ENCODE measurements at places on chromosomes 3 and 15.

DNA sequence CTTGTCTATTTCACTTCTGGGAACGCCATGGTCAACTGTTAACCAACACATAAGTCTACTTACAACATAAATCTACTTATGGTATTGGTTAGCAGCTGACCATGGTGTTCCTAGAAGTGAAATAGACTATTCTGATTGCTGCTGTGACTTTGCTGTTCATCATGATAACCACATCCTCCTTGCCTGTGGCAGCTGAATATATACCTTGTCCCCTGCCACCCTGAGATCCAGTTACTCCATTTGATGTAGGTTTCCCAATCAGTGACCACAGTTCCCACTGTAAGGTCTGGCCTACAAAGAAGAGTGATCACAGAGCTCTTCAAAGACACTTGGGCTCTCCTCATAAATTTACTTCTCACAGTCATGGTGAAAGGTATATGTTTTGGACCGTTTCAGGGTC is 66.8 kb upstream of the ALDH1A3 start:
- DNase-seq = no peak

DNA sequence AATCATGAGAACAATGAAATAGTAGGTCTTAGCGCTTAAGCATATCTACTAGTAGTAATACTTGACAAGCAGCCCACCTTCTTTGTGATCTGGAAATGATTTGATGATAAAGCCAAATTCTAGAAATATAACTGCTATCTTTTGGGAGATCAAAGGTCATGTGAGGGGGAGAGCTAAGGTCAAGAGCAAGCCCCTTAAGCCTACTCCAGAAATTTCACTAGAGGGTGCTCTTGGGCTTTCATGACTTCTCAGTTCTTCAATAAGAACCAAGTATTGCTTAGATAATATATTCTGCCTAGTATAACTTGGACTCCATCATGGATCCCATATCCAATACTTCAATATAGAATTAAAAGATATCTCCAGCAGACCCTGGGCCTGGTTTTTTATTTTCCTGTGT is 319.6 kb downstream of the ZBTB20 start:
- DNase-seq = peak; percentile 32

- DNase-seq = no peak
These were observed 3.8 kb upstream of the FEZF2 start for GRCh38 chr3:62376906-62377877.

- DNase-seq = no peak
These were observed 262.3 kb downstream of the SHQ1 start for GRCh38 chr3:72585966-72586365.
